AG10803 (cell line): ENCODE measurements at places on chromosomes 3 and 15.

GRCh38 chr3:119120480-119120879 lies 25.5 kb upstream of the TEX55 start:
- DNase-seq: no peak

- no peak for DNase-seq
These were observed 9.4 kb downstream of the PLCB2 start for GRCh38 chr15:40298216-40298935.

GRCh38 chr3:63966871-63967270 lies 54.7 kb upstream of the SCAANT1 start:
- no peak for DNase-seq

- DNase-seq: peak; percentile 59
These were observed 28.8 kb downstream of the TMED3 start for GRCh38 chr15:79339588-79340314.

GRCh38 chr15:77107531-77108355 lies 36.8 kb upstream of the TSPAN3 start:
- DNase-seq: peak; percentile 53

DNA sequence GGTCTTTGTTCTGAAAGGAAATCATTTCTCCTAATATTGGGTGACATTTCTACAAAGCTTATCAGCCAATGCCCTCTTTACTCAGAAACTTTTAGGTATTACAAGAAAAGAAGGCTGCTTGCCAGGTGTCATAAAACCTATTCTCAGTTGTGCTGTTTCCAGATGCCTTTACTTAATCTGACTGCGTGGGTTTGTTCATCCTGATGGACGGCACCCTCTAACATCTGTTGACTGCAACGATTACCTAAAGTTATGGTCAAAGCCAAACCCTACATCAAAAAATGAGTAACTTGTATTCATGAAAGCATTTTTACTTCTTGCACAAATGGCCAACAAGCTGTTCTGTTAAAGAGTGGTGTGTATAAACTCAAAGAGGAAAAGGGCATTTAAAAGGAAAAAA lies 207.7 kb upstream of the PDZRN3 start:
- peak; percentile 28 for DNase-seq

- DNase-seq: no peak
These were observed 97.2 kb downstream of the LIPC start for GRCh38 chr15:58529041-58529440.

DNA sequence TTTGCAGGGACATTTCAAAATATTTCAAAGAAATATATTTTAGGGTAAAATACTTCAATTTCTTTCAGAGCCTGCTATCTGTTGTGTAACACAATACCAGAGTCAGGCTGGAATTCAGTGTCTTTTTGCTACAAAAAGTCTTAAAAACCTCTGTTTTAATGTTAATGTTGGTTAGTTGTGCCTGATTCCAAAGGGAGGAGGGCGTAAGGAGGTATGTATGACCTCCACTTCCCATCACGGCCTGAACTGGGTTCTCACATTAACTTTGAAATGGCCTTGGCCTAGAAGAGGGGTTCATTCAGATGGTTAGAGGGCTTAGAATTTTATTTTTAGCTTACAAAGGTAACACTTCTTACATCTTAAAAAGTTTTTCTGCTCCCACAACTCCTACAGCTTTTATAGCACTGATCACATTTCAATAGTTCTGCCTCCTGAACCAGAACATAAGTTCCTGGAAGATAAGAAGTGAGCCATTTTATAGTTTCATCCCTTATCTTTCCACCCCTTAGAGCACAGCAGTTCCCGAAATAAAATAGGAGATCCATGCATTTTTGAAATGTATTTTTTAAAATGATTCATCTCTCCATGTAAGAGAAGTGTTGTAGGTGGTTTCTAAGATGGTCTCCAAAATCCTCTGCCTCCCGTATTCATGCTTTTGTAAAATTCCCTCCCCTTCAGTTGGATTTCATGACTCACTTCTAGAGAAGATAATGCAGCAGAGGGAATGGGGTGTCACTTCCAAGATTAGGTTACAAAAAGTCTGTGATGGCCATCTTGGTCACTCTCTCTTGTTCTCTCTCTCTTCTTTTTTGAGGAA lies 543.1 kb upstream of the NECTIN3 start:
- peak; percentile 8 for DNase-seq

DNA sequence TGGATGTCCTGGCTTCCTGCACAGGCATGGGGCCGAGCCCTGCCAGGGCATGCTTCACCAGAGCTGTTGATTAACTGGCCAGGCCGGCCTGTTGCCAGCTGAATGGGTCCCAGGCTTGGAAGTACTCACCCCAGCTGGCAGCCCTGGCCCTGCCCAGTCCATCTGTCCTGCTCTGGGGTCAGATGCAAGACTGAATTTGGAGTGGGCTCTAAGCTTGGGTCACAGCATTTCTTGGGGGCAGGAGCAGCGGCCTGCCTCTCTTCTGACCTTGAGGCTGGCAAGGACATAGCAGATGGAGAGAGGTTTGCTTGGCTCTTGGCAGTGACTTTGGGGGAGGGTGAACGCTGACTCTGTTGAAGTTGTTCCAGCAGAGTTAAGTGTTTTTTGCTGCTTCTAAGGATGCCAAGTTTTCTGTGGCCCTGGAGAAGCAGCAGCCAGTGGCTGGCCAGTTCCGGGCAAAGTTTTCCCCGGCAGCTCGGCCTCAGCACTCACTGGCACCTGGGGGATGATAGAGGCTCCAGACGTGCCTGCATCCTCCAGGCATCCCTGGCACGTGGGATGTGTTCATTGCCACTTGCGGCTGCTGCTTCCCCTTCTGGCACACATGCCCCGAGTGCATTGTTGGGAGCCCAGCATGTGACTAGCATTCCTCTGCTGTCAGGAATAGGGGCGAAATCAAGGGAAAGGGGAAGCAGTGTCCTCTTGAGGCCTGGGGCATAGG lies 22.9 kb downstream of the PDIA5 start:
- peak; percentile 84 for DNase-seq

- DNase-seq: no peak
These were observed 32.4 kb upstream of the SNX4 start for GRCh38 chr3:125552401-125552800.

GRCh38 chr3:72888546-72889309 lies 882 bp downstream of the GXYLT2 start:
- no peak for DNase-seq

GRCh38 chr3:161325059-161325458 lies 46.3 kb downstream of the SPTSSB start:
- DNase-seq: no peak

DNA sequence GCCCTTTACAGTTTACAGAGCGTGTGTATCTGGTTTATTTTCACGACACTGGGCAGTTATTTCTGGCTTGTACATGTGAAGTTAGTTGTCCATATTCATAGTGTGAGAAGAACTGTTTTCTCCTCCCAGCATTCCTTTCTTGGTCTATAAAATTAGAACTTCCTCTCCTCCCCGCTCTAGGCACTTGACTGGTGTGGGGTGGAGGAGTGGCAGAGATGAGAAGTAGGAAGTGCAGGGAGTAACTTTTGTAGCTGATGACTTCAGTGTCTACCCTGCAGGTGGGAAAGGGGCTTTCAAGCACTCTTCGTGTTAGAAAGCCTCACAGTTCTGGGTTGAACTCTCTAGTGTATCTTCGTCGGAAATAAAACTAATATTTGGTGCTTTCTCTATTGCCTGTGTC lies 13.4 kb downstream of the APOD start:
- DNase-seq: no peak

DNA sequence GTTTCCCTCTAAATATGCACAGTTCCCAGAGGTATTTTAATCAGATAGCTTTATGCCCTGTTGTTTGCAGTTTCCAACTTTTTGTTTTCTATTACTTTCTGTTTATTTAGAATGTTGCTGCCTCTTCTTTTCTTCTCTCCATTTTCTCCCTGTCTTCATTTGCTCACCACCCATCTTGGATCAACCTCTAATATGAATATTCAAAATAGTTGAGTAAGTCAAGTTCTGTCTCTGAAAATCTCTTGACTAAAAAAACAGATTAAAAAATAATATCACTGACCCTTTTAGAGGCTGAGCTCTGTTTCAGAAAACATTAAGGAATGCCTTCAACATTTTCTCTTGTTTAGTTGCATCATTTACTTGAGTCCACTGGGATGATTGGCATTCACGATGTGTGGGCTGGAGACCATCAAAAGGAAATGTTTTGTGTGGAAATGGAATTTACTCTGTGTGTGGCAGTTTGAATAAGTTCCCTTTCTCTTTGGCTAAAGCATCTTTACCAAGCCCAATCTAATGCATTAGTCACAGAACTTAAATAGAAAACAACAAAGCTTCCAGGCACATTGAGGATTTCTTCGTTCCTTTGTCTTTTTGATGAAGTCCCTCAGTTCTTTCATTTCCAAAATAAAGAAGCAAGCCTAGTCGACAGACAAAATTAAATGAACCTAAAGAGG lies 633.9 kb upstream of the TGFBR2 start:
- DNase-seq: peak; percentile 95

GRCh38 chr15:96367311-96368200 lies 37.1 kb downstream of the NR2F2 start:
- no peak for DNase-seq

DNA sequence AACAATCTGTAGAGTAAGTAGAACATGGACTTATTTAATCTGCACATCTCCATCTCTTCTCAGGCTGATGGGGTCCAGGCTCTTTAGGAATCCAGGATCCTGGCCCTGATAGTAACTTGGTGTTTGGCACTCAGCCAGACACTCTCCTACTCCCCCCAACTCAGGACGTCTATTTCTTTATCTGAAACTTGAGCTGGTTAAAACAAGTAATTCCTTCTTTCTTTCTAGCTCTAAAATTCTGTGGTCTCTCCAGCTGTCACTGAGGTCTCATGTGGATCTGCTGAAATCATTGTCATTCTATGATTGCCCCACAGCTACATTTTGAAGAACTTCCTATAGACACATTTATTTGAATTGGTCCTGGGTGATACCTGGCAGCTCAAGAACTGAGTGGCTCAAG lies 59.0 kb downstream of the TP63 start:
- DNase-seq: no peak

DNA sequence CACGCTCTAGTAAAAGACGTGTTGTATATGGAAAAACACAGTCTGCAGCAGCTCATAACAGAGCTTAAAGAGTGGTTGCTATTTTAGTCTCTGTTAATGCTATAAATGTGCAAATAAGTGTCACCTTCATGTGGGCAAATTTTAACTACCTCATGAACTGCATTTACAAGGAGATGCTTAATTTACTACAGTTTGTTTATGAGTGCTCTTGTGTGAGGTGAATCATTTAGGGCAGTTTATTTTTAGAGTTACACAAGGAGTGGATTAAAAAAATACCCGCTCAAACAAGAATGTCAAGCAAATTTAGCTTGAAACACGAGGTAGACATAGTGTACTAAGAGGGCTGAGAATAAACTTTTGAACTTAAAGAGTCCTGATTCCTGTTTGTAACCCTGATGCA lies 579.0 kb downstream of the MFSD1 start:
- no peak for DNase-seq

DNA sequence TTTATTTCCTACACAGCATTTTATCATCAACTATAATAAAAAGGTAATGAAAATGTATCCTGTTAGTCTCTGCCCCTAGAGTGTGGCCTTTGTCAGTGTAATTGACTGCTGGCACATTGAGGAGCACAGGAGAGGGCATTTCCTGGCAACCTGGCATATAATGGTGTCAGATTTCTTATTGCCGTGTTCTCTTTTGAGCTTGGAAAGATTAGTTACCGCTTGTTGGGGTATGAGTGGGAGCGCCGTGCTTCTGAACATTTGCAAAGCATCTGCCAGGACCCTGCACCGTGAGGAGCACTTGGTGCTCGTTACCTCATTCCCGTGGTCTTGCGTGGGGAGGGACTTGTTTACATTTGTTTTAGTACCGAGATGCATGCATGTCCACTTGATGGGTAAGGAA lies 124.4 kb downstream of the PTPRG start:
- DNase-seq: no peak

DNA sequence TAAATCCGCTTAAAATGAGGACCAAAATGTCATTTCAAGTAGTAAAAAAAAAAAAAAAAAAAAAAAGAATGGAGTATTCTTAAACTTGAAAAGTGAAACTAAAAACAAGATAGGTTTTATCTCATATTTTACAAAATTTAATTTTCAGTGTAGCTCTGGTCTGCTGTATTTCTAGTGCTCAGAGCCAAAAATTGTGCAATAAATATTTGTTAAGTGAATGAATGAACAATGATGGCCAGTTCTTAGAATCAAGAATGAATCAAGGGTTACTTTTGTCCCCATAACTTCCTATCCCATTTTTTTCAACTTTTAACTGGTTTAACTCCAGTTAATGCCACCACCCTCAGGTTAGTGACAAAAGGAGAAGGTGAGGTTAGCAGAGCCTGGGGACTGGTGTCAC lies 214.4 kb downstream of the ABHD5 start:
- peak; percentile 24 for DNase-seq

DNA sequence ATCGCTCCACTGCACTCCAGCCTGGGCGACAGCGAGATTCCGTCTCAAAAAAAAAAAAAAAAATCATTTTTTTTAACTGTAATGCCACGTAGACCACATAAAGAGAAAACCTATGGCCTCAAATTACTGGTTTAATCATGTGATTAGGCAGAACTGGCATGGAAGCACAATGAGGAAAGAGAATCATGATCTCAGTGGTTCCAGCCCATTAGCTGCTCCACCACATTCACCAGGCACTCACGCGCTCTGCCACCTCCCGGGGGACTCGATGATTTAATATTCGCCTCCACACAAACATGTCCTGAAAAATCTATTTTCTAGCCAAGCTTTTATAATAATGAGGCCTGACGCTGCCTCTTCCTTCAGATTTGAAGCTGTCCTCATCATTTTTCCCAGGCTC lies 204.7 kb downstream of the TBL1XR1 start:
- no peak for DNase-seq

GRCh38 chr15:31206386-31207181 lies 105.1 kb upstream of the TRPM1 start:
- no peak for DNase-seq

- DNase-seq: peak; percentile 93
These were observed 37.6 kb downstream of the MTMR10 start for GRCh38 chr15:30953731-30954378.

GRCh38 chr3:37503856-37504255 lies 329.5 kb upstream of the LRRFIP2 start:
- DNase-seq: no peak

- DNase-seq: no peak
These were observed 10.2 kb upstream of the KLF15 start for GRCh38 chr3:126367316-126367805.

GRCh38 chr3:12541625-12542024 lies 3.7 kb downstream of the MKRN2OS start:
- DNase-seq: no peak
